ENCODE measurements at places on chromosomes 2 and 18.

GRCh38 chr2:173427887-173428668 is 73.4 kb downstream of the CDCA7 start:
- DNase-seq, result no peak

DNA sequence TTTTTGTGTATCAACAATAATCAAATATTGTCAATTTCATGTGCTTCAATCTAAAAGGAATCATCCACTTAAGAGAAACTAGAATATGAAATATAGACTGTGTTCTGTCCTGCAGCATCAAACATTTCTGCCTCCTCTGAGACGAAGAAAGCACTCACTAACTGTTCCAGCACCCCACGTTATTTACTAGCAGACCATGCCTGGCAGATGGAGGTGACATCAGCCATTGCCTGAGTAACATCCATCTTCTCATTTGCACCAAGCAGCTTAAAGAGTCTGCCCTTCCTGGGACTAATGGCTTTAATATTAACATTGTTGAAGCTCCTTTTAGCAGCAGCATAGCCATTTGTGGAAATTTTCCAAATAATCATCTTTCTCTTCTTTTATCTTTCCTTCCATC is 25.7 kb downstream of the SGPP2 start:
- DNase-seq, result no peak

GRCh38 chr2:122692400-122693083 is 937.1 kb downstream of the TSN start:
- no peak for DNase-seq

- DNase-seq, result no peak
Measured at GRCh38 chr2:30404319-30405259, 42.5 kb upstream of the LCLAT1 start.

- DNase-seq, result no peak
Measured at GRCh38 chr2:37871456-37872191, 53.5 kb upstream of the RMDN2 start.

GRCh38 chr2:105754994-105755393 is 10.3 kb downstream of the NCK2 start:
- no peak for DNase-seq

- no peak for DNase-seq
Measured at GRCh38 chr18:11661430-11661829, 27.6 kb upstream of the GNAL start.
